ENCODE measurements at places on chromosomes 2 and 18. TPM values are rescaled to one million over a fixed set of nuclear protein-coding genes. Genes with fewer than 3 reads are reported as not detected.
A peak's percentile ranks its signal among the peaks of the same experiment; 100 is the strongest.

GRCh38 chr2:26048791-26049190 lies 14.9 kb downstream of the RAB10 start:
- DNase-seq = no peak
- H3K27me3 ChIP-seq = no peaks in the 10 kb centered on the region
- no peak overlapping the region for H3K4me3 ChIP-seq
- peaks cover 68% of the 10 kb centered on the region for H3K4me1 ChIP-seq
- peaks cover 6% of the 10 kb centered on the region for H3K36me3 ChIP-seq

- no peak for DNase-seq
- H3K36me3 ChIP-seq = no peaks in the 10 kb centered on the region
- H3K27me3 ChIP-seq = no peaks in the 10 kb centered on the region
- no peaks in the 10 kb centered on the region for H3K4me1 ChIP-seq
- no peak overlapping the region for H3K27ac ChIP-seq
These were observed 255.1 kb upstream of the MYT1L start for GRCh38 chr2:2586068-2586776.

- H3K27ac ChIP-seq = no peak overlapping the region
- H3K36me3 ChIP-seq = no peaks in the 10 kb centered on the region
- no peaks in the 10 kb centered on the region for H3K4me1 ChIP-seq
- H3K4me3 ChIP-seq = no peak overlapping the region
These were observed 30.9 kb downstream of the EMX1 start for GRCh38 chr2:72947952-72948830.

GRCh38 chr18:45222180-45222579 lies 393.1 kb upstream of the SLC14A2 start:
- H3K4me1 ChIP-seq = no peaks in the 10 kb centered on the region
- no peak overlapping the region for H3K27ac ChIP-seq
- no peaks in the 10 kb centered on the region for H3K36me3 ChIP-seq
- H3K27me3 ChIP-seq = no peaks in the 10 kb centered on the region
- no peak for DNase-seq

GRCh38 chr2:17621781-17622180 lies 81.3 kb downstream of the VSNL1 start:
- H3K27me3 ChIP-seq = no peaks in the 10 kb centered on the region
- H3K4me3 ChIP-seq = no peak overlapping the region
- no peak for DNase-seq
- H3K4me1 ChIP-seq = no peaks in the 10 kb centered on the region
- H3K36me3 ChIP-seq = no peaks in the 10 kb centered on the region

GRCh38 chr2:188456114-188456909 lies 164.6 kb downstream of the GULP1 start:
- no peaks in the 10 kb centered on the region for H3K27me3 ChIP-seq
- DNase-seq = peak; percentile 34
- H3K27ac ChIP-seq = no peak overlapping the region

DNA sequence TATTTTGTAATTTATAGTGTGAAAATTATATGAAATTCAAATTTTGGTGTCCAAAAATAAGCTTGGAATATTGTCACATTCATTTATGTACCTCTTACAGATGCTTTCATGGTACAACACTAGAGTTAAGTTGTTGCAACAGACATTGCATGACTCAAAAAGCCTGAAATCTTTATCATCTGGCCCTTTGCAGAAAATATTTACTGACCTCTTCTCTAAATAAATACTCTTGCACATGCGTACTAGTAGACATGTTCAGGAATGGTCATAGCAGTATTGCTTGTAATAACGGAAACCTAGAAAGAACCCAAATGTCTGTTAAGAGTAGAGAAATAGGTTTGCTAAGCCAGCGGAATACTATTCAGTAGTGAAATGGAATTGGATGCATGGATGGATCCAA lies 60.4 kb downstream of the GALNT1 start:
- H3K4me1 ChIP-seq = no peaks in the 10 kb centered on the region
- no peak for DNase-seq
- H3K27me3 ChIP-seq = no peaks in the 10 kb centered on the region
- H3K4me3 ChIP-seq = no peak overlapping the region
- H3K27ac ChIP-seq = no peak overlapping the region
- no peaks in the 10 kb centered on the region for H3K36me3 ChIP-seq

- no peaks in the 10 kb centered on the region for H3K36me3 ChIP-seq
- H3K4me1 ChIP-seq = peaks cover 18% of the 10 kb centered on the region
- no peak for DNase-seq
- H3K27me3 ChIP-seq = no peaks in the 10 kb centered on the region
- peak overlapping the region; percentile 81 for H3K27ac ChIP-seq
These were observed 189.8 kb downstream of the LTBP1 start for GRCh38 chr2:33136566-33136965.

DNA sequence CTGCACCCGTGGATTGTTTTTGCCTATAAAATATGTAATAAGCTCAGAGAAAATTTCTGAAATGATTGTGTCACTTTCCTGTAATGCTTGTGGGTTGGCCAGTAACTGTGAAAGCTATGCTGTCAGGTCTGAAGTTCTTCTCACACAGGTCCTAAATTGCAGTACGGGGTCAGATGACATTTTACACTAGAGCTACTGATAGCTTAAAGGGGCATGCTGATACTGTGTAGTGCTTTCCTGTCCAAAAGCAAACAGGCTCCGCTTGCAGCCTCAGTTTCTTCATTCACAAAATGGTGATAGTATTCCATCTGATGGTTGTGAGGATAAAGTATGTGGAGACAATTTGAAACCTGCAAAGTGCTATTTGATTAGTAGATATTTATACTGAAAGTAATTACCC lies 7.6 kb upstream of the FARSB start:
- no peak overlapping the region for H3K27ac ChIP-seq
- H3K36me3 ChIP-seq = no peaks in the 10 kb centered on the region
- H3K4me1 ChIP-seq = no peaks in the 10 kb centered on the region
- no peaks in the 10 kb centered on the region for H3K27me3 ChIP-seq

DNA sequence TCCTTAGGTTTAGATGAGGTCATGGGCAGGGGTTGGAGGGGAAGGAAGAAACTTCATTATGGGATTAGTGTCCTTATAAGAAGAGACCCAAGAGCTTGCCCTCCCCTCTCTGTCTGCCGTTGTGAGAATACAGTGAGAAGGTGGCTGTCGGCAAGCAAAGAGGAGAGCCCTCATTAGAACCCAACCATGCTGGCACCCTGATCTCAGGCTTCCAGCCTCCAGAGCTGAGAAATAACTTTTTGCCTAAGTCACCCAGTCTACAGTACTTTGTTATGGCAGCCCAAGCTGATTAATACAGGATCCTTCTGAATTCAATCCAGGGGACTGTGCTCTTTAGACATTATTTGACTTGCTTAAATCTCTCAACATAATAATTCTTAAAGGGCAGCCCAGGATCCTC lies 209.0 kb downstream of the RNF152 start:
- no peak overlapping the region for H3K27ac ChIP-seq
- no peak for DNase-seq
- no peaks in the 10 kb centered on the region for H3K27me3 ChIP-seq
- H3K4me3 ChIP-seq = no peak overlapping the region

DNA sequence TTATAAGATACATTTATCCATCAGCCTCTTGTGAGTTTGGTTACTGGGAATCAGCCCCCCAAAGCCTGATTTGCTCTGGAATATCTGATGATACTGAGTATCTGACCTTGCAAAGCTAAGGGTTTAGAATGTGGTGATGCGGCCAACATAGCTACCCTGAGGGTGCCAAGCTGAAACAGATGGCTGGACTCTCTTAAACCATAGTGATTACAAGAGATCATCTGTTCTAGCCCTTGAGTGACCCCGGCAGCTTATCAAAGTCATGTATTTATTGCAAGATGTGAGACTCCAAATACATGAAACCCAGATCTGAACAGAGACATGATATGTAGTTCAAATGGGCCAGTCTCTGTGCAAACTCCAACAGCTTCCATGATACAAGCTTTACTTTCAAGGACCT lies 78.2 kb upstream of the CABLES1 start:
- H3K27me3 ChIP-seq = no peaks in the 10 kb centered on the region
- peaks cover 3% of the 10 kb centered on the region for H3K4me1 ChIP-seq
- H3K36me3 ChIP-seq = no peaks in the 10 kb centered on the region

DNA sequence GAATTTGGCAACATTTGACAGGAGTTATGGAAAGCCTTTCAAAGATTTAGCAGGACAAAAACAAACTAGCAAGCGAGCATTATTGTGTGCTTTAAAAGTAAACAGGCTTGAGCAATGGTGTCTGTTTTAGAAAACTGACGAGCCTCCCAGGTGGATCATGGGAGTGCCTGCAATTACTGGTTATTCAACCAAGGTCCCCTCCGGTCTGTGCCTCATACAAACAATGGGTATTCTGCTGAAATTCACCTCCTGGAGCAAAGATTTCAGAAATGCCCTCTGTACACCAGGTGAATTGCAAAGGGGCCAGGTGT lies 22.4 kb downstream of the RTP5 start:
- H3K4me1 ChIP-seq = no peaks in the 10 kb centered on the region
- H3K36me3 ChIP-seq = no peaks in the 10 kb centered on the region
- no peak for DNase-seq
- no peaks in the 10 kb centered on the region for H3K27me3 ChIP-seq

DNA sequence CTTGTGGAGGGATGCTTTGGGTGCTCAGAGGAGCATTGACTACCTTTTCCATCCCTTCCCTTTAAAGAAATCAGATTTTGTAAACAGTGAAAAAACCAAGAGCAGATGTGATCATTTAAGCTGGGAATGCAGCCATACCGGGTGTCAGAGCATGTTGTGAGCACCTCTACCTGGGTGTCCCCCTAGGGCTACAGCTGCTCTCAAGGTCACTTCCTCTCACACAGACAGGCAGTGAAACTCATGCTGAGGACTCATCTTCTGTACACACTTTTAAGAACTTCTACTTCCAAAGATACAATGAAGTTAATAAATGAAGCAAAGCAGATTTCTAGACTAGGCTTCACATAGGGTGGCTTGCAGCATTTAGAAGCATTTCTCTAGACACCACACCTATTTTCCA lies 48.4 kb upstream of the FRZB start:
- no peak overlapping the region for H3K27ac ChIP-seq
- H3K27me3 ChIP-seq = no peaks in the 10 kb centered on the region
- no peak overlapping the region for H3K4me3 ChIP-seq
- H3K4me1 ChIP-seq = no peaks in the 10 kb centered on the region

- no peak overlapping the region for H3K27ac ChIP-seq
- peaks cover 14% of the 10 kb centered on the region for H3K36me3 ChIP-seq
- DNase-seq = no peak
- H3K27me3 ChIP-seq = peaks cover 29% of the 10 kb centered on the region
- peaks cover 4% of the 10 kb centered on the region for H3K4me1 ChIP-seq
These were observed 8.3 kb downstream of the OSR1 start for GRCh38 chr2:19349911-19350677.

DNA sequence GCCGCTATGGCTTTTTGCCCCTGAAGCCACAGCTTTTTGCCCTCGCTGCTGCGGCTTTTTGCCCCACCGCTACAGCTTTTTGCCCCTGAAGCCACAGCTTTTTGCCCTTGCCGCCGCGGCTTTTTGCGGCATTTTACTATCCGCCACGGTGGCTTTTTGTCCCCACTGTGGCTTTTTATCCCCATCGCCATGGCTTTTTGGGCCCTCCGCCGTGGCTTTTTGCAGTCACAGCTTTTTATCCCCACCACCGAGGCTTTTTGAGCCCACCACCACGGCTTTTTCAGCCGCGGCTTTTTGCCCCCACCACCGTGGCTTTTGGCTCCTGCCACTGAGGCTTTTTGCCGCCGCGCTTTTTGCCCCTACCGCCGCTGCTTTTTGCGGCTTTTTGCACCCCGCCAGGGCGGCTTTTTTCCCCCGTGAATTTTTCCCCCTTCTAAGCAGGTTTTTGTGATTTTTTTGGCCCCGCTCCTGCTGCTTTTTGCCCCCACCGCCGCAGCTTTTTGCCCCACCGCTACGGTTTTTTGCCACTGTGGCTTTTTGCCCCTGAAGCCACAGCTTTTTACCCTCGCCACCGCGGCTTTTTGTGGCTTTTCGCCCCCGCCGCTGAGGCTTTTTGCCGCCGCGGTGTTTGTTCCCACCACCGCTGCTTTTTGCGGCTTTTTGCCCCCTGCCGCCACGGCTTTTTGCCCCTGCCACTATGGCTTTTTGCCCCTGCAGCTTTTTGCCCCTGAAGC lies 2797.2 kb upstream of the TEKT4 start:
- H3K36me3 ChIP-seq = no peaks in the 10 kb centered on the region
- DNase-seq = no peak
- H3K27ac ChIP-seq = no peak overlapping the region
- no peaks in the 10 kb centered on the region for H3K27me3 ChIP-seq

DNA sequence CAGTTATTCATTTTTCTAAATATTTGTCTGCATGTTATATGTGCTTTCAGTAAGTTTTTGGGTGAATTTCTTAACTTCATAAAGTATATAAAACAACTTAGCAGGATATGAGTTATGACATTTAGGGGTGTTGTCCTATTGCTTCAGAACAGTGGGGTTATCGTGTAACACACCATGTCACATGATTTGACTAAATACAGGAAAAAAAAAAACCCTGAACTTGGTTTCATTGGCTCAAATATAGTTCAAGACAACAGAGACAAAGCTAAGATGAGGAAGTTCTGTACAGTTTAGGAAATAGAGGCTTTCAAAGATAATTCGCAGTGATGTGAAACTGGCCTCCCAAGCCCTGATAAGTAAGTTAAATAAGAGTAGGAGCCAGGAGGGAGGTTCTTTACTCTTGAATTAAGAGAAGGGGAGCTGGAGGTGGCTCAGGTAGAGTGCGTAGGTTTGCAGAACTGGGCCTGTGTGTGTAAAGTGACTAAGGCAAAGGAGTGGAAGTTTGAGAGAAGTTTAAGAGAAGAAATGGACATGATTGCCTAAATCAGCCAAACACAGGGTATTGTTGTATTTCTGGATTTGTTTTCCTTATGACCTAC lies 53.9 kb downstream of the LIMS1 start:
- DNase-seq = no peak
- peak overlapping the region; percentile 72 for H3K27ac ChIP-seq
- H3K4me3 ChIP-seq = peak overlapping the region; percentile 44
- no peaks in the 10 kb centered on the region for H3K36me3 ChIP-seq

DNA sequence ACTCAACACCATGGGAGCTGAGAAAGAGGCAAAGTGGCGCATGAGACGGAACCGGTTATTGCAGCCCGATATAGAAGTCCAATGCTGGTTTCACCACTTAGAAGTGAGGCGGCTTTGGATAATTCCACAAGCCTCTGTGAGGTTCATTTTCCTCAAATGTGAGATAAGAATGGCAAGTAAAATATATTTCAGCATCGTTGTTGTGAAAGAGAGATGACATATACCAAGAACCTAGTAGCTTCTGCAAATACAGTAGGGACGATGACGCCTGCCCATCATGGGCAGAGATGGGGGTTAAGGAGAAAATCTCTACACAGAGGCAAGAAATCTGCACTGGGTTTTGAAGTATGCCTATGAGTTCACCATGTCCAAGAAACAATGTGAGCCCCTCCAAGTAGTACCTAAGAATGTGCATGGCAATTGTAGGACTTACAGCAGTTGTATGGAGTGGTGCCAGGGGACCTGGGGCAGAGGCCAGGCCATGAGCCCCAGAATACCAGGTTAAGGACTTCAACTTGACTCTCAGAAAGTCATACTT lies 352.0 kb downstream of the RNF144A start:
- H3K27me3 ChIP-seq = no peaks in the 10 kb centered on the region
- H3K36me3 ChIP-seq = no peaks in the 10 kb centered on the region
- no peak overlapping the region for H3K4me3 ChIP-seq
- no peak overlapping the region for H3K27ac ChIP-seq

- H3K27me3 ChIP-seq = no peaks in the 10 kb centered on the region
- no peak overlapping the region for H3K27ac ChIP-seq
- no peak overlapping the region for H3K4me3 ChIP-seq
- H3K4me1 ChIP-seq = no peaks in the 10 kb centered on the region
These were observed 555.0 kb upstream of the TMEFF2 start for GRCh38 chr2:192749611-192750200.

FAM237A gene
- total RNA-seq = not detected

LRRC30 gene
- total RNA-seq = not detected

DSG1 gene
- not detected for total RNA-seq

ZNF396 gene
- 3.2 TPM for total RNA-seq

LIPG gene
- 26.0 TPM for total RNA-seq

SULT1C2 gene
- 14.6 TPM for total RNA-seq

TNFRSF11A gene
- total RNA-seq = 4.7 TPM

SULT1C4 gene
- 3.6 TPM for total RNA-seq

MYOM1 gene
- total RNA-seq = 1.7 TPM

MOCOS gene
- total RNA-seq = 5.1 TPM

LIMS4 gene
- total RNA-seq = 2.0 TPM

SERPINB11 gene
- not detected for total RNA-seq

C2orf66 gene
- 0.15 TPM for total RNA-seq

Measured in left lung (tissue), 14 donors.